ENCODE measurements at places on chromosomes 2 and 18. TPM values are rescaled to one million over a fixed set of nuclear protein-coding genes. Genes with fewer than 3 reads are reported as not detected.

Gene DSC2
- total RNA-seq = 31.4 TPM

Gene INPP5D
- 2.2 TPM for total RNA-seq

Gene CCDC85A
- total RNA-seq = 12.1 TPM

Gene THADA
- total RNA-seq = 15.0 TPM

Gene PTCD3
- 104 TPM for total RNA-seq

Gene C2orf80
- total RNA-seq = not detected

Gene LRRC30
- not detected for total RNA-seq

Gene CTNNA2
- 76.2 TPM for total RNA-seq

Gene SLC8A1
- total RNA-seq = 1.9 TPM

Gene LRRFIP1
- 112 TPM for total RNA-seq

Gene LOXHD1
- total RNA-seq = not detected

Gene DPP4
- 0.20 TPM for total RNA-seq

Gene IWS1
- 46.1 TPM for total RNA-seq

Gene IL1A
- not detected for total RNA-seq

Gene KANSL3
- 32.5 TPM for total RNA-seq

Gene C1D
- 16.8 TPM for total RNA-seq

Gene ANKRD30BL
- 0.29 TPM for total RNA-seq

Gene REG1B
- not detected for total RNA-seq

Gene HOXD9
- total RNA-seq = 0.44 TPM

Gene ADNP2
- total RNA-seq = 31.0 TPM

Gene RAB27B
- not detected for total RNA-seq

Gene ZNF512
- total RNA-seq = 93.1 TPM

Gene IL36G
- total RNA-seq = not detected

Gene GALNT5
- 0.10 TPM for total RNA-seq

Gene C2orf74
- 15.1 TPM for total RNA-seq

Gene GKN2
- total RNA-seq = not detected

Gene HRH4
- not detected for total RNA-seq

All from glutamatergic neuron (in vitro differentiated cells).